ENCODE measurements at places on chromosomes 3 and 15.
A peak's percentile ranks its signal among the peaks of the same experiment; 100 is the strongest.

- no peak for DNase-seq
Measured at GRCh38 chr15:29968895-29969561, 113.7 kb upstream of the GOLGA8J start.

DNA sequence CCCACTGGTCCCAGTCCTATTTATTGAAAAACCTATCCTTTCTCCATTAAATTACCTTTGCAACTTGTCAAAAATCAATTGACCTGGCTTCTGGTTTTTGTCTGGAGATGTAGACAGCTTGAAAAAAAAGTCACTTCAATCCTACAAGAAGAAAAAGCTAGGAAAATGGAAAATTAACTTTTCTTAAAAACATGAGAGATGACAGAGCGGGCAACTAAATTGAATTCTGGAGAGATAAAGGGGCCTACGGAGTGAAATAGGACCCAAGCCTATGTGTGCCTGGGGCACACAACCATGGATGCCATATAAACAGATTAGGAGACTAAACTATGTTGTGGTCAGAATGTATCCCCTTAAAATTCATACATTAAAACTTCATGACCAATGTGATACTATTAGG is 363.3 kb upstream of the SLCO3A1 start:
- DNase-seq: no peak

DNA sequence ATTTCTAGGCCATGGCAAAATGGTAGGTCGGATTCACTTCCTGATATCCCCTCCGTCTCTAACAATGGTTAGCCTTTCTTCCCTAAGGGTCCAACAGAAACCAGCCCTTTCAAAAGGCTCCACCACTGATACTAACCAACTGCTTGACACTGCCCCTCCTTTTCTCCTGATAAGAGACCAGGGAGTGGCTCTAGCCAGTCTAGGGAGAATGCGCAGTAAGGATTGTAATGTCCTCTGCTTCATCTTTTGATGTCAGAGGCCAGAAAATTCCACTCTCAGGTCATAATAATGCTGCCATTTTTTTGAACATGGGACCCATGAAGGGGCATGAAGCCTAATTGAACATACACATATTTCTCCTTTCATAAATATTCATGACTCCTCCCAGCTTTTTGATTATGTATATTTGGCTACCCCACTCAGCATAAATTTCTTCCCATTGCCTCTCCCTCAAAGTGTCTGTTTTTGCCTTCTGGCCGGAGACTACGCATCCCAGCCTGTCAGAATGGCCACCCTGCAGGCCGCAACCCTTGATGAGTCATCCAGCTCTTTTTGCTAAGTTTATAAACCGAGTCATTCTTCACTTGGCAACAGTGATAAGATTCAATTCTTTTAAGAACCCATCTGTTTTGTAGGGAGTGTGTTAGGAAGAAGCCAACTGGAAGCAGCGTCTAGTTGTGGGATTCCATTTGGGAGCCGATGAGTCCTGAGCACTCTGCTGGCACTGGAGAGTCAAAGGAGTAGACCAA is 189.0 kb upstream of the MCTP2 start:
- no peak for DNase-seq

GRCh38 chr3:52827866-52828376 is 2.6 kb downstream of the ITIH4 start:
- DNase-seq: peak; percentile 89

DNA sequence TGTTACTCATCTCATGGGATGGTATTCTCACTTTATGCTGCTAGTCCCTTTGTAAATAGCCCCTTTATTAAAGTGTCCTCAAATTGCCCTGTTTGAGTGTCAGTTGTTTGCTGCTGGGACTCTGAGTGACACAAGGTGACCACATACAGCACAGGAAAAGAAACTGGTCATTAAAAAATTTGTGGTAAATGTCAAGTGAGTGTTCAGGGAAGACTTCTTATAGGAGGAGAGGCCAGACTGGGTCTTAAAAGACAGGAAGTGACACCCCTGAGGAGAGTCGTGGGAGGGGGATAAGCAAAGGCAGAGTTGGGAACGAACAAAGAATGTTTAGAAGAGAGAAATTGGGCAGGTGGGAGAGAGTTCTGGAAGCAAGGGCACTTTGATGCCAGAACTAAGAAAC is 35.2 kb downstream of the CCR3 start:
- no peak for DNase-seq

DNA sequence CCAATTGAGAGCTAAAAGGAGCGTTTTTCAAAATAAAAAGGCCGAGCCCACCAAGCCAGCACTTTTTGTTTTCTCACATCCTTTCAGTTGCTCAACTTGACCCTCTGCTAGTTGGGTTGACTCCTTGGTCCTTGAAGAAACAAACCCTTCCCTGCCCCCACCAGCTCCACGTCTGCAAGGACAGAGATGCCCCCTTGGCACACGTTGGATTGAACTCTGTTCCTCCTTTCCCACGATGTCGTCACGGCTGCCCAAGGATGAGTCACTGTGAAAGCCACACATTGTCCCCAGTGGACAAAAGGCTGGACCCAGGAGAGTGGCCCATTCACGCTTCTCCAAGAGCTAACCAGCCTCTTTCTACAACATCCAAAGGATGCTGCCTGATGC is 43.0 kb upstream of the SPATA12 start:
- DNase-seq: peak; percentile 65

DNA sequence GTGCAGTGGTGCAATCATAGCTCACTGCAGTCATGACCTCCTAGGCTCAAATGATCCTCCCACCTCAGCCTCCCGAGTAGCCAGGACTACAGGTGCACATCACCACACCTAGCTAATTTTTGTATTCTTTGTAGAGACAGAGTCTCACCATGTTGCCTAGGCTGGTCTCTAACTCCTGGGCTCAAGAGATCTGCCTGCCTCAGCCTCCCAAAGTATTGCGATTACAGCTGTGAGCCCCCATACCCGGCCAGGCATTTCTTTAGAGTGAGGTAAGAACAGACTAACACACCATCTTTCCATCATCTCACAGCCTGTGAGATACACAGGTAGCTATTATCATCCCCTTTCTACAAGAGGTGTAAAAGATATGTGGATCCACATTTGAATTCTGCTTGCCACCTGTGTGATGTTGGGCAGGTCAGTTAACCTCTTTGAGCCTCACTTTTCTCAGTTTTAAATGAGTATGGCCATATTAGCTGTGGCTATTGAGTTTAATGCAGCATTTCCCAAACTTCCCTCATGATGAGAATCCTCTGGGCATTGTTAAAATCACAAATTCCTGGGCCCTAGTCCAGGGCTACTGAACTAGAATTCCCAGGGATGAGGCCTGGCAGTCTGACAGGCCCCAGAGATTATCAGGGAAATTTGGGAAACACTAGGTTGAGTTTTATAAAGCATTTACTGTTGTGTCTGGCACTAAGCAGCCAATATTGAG is 46.0 kb downstream of the ANP32A start:
- no peak for DNase-seq

- DNase-seq: no peak
Measured at GRCh38 chr3:122940628-122941086, 86.9 kb downstream of the SEMA5B start.

- no peak for DNase-seq
Measured at GRCh38 chr3:23949784-23950183, 4.7 kb downstream of the NR1D2 start.

- DNase-seq: no peak
Measured at GRCh38 chr15:64480891-64481290, 20.5 kb downstream of the ZNF609 start.

DNA sequence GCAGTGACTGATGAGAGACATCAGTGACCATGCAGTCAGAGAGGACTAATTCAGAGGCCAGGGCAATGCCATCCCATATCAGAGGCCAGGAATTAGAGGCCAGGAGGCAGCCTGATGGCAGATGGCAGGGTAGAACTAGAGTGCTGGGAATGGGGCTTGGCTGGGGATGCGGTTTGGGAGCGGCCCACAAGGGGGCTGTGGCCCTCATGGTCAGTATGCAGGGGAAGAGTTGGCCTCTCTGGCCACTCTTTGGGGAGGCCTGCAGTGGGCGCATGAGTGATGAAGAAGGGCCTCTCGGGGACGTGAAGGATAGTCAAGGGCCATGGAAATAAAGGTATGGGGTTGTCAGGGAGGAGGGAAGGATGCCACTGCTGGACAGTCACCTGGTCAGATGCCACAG is 101.7 kb downstream of the EEFSEC start:
- DNase-seq: no peak

DNA sequence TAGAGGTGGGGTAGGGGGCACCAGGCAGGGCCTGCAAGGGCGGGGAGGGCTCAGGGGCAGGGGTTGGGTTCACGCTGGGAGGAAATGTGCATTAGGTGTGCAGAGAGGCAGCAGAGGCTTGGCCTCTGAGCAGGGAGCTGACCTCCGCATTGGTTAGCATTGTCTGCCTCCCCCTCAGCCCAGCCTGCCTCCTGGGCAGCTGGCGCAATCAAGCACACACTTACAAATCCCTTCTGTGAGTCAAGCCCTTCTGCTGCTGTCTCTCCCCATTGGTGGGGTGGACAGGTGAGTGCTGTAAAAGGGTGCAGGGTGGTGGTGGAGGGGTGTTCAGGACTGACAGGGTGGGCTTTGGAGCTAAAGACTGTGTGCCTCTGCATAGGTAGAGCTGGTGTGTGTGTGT is 9.3 kb downstream of the LOXL1 start:
- peak; percentile 54 for DNase-seq

DNA sequence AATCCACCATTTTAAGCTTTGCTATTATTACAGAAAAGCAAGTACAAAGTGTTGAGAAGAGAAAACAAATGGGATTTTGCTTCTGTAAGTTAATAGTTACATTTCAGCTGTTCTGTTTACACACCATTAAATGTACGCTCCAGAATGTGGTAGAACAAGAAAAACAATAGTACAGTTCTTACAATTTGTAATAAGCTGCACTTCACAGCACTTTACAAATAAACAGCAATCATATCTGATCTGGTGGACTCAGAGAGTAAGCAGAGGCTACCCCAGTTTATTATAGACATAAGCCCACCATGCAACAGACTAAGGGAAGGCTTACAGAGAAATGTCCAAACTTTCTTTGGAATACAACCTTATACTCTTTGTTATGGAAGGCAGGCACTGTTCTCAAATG is 126.4 kb downstream of the OXSM start:
- no peak for DNase-seq

- DNase-seq: no peak
Measured at GRCh38 chr15:57343048-57343447, 33.3 kb upstream of the CGNL1 start.

- DNase-seq: peak; percentile 26
Measured at GRCh38 chr15:63601026-63601703, 4.0 kb downstream of the FBXL22 start.

- no peak for DNase-seq
Measured at GRCh38 chr3:29705906-29706844, 425.3 kb downstream of the RBMS3 start.

DNA sequence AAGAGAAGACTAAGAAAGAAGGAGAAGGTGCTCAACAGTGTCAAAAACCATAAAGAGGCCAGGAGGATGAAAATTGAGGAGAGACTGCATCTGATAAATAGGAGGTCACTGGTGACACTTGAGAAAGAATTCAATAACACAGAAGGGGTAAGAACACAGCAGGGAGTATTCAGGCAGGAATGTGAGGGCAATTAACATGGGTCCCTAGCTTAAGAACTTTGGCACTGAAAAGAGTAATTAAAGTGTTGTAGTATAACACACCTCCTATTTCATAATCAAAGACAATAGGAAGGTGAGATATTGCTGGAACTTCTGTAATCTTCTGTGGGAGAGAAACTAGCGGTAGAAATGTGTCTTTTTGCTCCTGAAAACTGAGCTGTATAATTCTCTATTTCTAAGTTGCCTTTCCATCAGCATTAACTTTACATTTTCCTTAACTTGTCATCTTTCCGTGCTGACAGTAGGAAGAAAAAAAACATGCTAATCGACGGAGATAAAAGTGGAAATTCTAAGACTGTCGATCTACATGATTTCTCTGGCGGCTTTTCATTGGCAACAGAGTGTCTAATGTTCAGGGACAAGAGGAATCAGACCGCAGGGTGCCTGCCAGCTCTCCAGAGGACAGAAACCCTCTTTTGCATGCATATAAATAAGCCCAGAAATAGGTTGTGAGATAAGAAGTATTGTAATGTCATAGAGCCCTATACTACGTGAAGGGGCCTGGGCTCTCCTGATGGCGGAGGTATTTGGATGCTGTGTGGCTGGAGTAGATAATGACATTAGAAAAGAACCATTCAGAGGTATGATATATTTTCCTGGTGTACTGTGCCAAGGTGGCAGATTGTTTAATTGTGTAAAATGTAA is 147.9 kb upstream of the GAP43 start:
- DNase-seq: no peak

DNA sequence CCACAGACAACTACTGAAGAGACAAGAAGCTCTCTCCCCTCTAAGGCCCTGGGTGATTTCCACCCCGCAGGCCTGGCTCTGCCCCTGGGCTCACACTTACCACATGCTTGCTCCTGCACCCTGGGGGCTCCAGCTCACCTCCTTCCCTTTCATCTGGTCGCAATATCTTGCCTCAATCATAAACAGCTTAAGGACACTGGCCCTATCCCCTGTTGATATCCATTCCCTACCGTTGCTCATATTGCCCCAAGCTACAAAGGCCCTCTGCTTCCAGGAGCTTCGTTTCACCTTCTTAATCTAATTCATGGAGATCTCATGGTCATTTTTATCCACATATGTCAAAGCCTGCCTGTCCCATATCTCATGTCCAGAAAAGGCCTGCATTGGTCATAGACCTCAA is 46.0 kb upstream of the TSEN2 start:
- no peak for DNase-seq

GRCh38 chr15:42621996-42622925 is 46.9 kb downstream of the STARD9 start:
- DNase-seq: peak; percentile 4

- DNase-seq: no peak
Measured at GRCh38 chr3:30618526-30618925, 12.1 kb downstream of the TGFBR2 start.

DNA sequence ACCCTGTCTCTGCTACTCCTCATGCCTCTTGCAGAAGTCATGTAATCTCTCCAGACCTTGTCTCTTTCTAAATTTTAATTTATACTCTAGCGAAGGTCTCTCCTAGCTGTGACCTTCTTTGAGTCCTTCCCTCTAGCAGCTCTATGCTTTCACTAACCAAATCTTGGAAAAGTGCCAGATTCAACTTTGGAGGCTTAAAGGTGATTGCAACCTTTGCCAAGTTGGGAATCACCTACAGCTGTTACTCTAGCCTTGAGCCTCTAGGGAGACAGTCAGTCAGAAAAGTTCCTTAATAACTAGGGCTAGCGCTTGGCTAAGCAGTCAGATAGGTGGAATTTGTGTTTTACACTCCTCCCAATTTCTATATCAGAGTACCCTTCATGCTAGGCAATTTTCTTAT is 46.1 kb upstream of the ABI3BP start:
- DNase-seq: peak; percentile 60

Data from kidney tubule cell (primary cell).